T-helper 2 cell (primary cell): ENCODE measurements at places on chromosomes 3 and 15.

DNA sequence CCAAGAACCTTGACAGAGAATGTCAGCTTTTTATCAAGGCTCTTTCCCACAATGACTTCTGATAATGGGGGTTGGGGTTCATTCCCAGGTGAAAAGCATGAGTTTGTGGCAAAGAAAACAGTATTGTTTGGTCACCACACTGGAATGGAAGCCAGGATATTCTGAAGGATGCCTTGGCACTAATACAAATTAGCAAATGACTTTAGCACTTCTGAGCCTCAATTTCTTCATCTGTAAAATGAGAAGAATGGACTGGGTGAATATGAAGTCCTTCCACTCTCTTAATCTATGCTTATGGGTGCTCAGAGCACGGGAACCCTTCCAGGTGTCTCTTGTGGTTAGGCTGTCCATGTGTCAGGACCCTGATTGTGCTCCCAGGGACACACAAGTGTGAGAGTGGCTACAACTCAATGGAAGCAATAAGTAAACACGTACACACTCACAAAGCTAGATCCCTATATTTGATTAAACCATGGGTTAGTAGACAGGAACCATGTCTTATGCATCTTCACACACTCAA is 21.4 kb downstream of the RAB27A start:
- DNase-seq, result no peak

GRCh38 chr3:164537485-164537884 is 540.8 kb downstream of the SI start:
- no peak for DNase-seq

DNA sequence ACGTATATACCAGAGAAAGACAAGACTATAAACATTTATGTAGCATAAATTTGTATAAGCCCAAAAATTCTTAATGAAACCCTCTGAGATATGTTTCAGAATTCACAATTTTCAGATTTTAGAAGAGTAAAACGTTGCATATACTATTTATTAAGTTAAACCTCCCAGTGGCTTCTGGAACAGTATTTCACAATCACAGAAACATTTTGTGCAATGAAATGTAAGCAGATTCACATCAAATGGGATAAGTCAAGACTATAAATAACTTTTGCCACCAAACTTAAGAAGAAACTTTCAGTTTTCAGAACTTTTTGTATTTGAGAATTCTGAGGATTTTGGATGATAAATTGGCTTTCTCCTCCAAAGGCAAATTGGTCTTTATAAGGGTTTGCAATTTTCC is 9.2 kb downstream of the SLTM start:
- DNase-seq, result no peak

DNA sequence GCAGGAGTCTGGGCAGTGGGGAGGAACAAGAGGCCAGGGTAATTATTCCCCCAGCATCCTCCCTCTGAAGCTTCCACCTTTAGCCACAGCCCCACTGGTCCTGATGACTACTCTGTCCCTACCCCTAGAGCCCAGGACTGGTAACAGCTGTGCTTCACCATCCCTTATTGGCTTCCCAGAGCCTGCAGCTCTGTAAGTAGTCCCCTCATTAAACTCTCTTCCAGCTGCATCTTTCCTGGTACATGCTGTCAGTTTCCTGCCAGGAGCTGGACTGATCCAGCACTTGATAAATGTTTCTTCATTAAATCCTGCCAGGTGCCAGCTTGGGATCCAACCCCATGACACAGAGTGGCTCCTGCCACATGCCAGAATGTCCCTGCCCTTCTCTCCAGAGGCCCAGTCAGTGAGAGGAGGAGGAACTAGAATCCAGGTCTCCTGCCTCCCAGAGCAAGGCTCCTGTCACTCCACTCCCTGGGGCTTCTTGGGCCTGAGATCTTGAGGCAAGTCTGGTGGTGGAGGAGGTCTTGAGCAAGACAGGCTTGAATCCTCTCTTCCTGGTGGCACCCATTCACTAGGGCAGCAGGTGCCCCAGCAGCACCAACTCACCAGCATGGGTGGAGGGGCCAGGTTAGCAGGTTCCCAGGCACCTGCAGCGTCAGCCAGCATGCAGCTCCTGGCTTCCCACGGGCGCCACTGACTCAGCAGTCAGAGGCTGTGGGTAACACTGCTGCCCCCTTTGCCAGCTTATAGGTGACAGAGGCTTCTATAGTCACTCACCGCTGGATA is 27.6 kb downstream of the FBXW12 start:
- DNase-seq, result no peak

- DNase-seq, result peak; percentile 81
These were observed 51.6 kb upstream of the BLM start for GRCh38 chr15:90665288-90666134.

- DNase-seq, result no peak
These were observed 15.4 kb downstream of the RAB6B start for GRCh38 chr3:133880287-133880686.

- DNase-seq, result no peak
These were observed 9.6 kb downstream of the UBP1 start for GRCh38 chr3:33430571-33430970.

GRCh38 chr15:40047415-40048210 is 8.6 kb upstream of the SRP14 start:
- peak; percentile 29 for DNase-seq

GRCh38 chr3:14689247-14689980 is 14.5 kb downstream of the C3orf20 start:
- no peak for DNase-seq

- DNase-seq, result no peak
These were observed 160.6 kb downstream of the ECT2 start for GRCh38 chr3:172911142-172911541.

GRCh38 chr3:39347586-39347876 is 18.0 kb downstream of the CCR8 start:
- DNase-seq, result no peak
